ENCODE measurements at places on chromosomes 3 and 15.

DNA sequence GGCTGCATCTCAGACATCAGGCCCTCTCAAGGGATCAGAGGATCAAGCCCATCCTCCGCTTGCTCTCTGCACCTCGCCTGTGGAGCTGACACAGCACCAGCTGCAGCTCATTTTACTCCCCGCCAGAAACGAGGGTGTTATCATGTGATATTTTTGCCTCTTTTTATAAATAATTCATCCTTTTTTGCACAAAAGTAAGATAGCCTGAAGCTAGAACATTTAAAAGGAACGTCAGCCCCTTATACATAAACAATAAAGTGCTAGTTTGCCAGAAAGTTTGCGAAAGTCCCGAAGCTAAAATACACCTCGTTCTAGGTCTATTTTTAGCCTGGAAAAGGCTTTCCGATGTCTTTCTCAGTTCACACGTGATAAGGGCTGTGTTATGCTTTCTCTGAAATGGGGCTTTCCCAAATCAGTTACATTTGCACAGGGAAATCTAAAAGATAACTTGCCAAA lies 9.6 kb upstream of the FAM174B start:
- no peak for DNase-seq

DNA sequence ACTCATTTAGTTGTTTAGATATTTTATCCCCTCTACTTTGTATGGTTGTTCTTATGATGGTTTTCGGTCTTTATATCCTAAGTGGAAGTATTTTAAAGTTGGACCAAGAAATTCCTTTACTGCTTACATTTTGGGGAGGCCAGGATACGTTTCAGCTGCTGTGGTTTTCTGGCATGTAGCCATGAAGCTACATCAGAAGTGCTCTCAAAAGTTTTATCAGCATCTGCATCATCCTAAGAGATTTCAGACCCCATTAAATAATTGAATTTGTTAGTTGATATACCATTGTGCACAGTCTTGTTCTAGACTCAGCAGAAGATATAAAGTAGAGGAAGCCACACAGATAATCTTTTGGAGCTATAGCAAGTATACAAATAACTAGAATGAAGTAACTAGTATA lies 50.1 kb upstream of the SKOR1 start:
- no peak for DNase-seq

DNA sequence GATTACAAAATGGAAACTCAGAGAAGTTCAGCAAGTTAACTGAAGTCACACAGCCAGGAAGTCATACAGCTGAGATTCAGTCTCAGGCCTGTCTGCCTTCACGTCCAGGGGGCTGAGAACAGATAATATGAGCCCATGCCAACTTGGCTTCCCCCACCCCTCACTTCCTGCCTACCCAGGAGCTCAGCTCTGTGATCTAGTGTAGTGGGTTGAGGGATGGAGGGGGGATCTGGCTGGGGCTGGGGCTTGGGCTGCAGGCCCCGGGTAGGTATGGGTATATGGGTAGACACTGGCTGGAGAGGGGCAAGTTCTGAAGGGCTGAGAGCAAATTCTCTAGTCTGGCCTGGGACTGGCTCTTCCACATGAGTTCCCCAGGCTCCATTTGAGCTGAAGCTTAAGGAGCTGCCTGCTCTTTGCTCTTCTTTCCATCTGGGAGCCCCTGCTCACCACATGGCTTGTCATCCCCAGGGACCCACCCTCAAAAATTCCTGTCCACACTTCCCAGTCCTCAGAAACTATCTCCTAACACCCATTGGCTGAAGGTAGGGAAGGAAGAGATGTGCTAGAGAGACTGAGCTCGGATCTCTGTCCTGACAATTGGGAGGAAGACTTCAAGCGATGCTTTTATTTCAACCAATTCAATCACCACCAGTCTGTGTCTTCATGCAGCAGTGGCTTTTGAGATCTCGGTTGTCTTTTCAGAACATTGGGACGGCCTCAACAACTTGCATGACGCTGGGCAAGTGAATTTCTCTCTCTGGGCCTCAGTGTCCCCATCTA lies 2.0 kb downstream of the RASGRF1 start:
- no peak for DNase-seq

- no peak for DNase-seq
Observed at GRCh38 chr15:87942316-87942715, 314.2 kb downstream of the NTRK3 start.

DNA sequence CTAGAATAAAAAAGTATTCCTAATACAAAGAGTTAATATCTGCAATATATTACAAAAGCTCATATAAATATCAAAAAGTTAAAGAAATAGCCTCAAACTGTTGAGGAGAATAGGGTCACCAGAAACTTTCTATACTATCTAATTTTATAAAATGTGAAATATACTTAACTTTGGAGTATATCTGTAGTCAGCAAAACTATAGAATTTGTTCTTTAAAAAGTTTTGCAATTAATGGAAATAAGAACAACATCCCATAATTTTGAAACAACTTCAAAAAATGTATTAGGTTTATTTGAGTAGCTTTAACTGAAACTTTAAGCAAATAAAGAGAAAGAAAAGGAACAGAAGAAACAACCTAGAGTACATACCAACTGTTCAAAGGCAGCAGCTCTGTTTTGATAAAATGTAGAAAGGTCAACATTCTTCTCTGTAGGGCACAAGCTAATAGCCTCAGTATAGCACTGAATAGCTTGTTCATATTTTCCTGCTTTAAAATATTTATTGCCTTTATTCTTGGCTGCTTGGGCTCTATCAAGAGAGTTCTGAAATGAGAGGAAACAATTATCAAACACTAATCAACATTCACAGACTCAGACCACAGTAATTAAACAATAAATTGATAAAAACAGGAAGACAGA lies 14.3 kb downstream of the TOMM70 start:
- no peak for DNase-seq

DNA sequence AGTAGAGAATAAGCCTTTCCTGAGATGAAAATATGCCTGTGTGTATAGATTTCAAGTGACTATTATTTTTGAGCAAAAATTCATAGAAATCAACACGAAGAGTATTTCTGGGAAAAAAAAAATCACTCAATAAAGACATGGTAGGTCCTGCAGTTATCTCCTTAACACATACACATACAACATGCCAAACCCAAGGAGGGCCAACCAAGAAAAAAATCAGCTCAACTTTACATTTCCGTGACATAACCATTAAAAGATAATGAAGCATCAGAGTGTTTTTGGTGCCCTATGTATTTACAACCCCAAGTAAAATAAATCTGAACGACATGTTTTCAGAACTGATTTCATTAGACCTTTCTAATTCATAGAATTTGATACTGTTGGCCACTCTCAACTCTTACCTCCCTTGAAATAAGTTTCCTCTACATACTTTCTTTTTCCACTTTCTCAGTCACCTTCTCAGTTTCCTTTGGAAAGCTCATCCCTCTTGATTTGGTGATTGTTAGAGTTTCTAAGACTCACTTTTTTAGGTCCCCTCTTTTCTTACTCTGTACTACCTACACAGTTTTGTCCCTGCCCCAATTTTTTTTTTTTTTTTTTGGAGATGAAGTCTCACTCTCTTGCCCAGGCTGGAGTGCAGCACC lies 162.3 kb downstream of the TBL1XR1 start:
- DNase-seq, result no peak

DNA sequence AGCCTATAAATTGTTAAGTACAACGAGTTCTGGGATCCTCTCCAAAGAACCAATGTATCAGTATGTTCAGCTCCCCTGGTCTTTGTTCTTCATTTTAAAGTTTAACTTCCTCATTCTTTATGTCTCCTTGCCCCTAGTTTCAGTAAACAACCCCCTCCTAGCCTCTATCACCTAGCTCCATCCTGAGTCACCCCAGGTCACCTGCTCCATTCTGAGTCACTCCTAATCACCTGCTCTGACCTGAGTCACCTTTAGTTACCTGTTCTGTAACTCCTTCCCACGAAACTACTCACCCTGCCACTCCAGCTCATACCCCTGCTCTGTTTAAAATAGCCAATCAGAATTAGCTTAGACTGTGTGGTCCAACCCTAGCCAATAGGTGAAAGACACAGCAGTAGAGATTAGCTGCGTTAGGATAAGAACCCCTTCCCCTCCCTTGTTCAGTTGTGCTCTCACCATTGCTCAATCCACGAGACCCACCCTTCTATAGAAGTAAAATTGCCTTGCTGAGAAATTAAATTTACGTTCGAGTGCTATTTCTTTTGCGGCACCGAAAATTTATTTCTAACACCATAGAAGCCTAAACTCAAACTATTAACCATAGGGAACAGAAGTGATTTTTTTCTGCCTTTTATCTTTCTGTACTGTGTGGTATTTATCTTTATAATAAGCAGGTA lies 245.0 kb upstream of the ADAMTS9 start:
- DNase-seq, result no peak

GRCh38 chr3:110332629-110333028 lies 739.0 kb upstream of the NECTIN3 start:
- DNase-seq, result no peak

- DNase-seq, result no peak
Observed at GRCh38 chr3:108006077-108006771, 84.6 kb downstream of the CD47 start.

GRCh38 chr15:95041297-95041696 lies 809.9 kb downstream of the MCTP2 start:
- no peak for DNase-seq

DNA sequence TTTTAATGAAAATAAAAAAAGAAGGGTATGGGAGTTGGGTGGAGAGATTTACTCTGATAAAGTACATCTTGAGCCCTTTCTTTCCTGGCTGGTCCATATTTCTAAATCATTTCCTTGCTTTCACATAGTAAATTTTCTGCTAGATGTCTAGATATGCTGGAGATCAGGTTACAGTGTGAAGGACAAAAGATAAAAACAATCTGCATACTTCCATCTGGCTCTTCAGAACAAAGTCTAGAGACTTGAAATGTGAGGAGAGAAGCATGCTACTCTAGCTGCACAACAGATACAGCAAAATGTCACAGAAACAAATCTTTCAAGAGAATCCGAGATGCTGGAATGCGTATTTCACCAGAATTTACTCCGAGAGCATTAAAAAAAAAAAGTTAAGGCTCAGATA lies 42.2 kb downstream of the FOXP1 start:
- DNase-seq, result no peak

GRCh38 chr15:77350792-77351191 lies 69.1 kb downstream of the PEAK1 start:
- DNase-seq, result no peak

DNA sequence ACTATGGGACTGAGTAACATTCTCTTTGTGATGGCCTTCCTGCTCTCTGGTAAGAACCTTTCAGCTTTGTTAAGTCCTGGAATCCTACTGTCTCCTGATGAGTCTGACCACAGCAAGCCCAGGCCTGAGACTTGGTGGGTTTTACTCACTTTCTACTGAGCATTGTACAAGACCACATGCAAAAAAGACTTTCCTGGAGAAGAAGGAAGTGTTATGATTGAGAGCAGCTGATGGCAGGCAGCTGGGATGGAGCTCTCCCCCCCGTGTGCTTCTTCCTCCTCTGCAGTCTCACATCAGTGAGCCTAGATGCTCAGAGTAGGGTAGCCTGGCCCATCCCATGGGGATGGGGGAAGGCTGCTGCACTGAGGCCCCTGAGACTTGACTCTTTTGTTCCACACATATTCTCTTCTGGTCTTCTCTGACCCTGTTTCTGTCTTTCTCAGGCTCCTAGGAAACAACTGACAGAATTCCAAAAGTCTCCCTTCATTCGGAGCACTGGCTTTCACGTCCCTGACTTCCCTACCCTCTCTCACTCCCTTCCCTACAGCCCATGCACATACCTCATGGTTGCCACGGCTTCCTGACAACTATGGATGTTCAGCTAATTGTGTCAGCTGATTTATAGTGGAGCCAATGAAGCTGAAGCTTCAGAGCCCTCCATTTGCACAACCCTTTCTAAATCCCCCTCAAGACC lies 36.6 kb downstream of the CD86 start:
- DNase-seq, result no peak

DNA sequence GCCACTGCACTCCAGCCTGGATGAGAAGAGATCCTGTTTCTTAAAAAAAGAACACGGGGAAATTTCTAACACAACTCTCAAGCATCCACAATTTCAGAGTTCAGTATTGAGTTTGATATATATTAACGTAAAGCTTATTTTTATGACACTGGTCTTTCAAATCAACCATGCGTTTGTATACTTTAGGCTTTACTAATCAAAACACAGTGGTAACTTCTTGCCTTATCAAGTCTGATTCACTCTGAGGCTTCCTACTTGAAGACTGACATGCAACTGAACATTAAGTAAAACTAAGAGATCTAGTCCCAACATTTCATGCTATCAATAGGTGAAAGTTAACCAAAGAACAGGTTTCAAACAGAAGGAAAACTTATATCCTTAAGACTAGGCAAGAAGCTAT lies 46.7 kb downstream of the PRTG start:
- no peak for DNase-seq

DNA sequence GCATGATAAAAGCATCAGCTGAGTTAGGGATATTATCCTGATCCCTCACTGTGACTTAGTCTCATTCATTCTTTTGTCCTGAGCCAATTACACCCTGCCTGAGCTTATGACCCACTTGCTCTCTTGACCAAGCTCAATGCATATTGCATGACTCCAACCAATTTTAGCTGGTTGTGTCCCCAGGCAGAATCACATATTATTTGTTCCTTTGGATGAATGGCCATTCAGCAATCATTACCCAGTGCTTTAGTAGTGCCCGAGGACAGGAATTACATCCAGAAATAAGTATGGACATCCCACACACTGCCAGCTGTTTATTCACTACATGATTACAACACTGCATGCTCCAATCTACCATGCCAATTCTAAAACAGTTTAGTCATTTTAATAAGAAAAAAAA lies 322.5 kb downstream of the ZBBX start:
- DNase-seq, result no peak

DNA sequence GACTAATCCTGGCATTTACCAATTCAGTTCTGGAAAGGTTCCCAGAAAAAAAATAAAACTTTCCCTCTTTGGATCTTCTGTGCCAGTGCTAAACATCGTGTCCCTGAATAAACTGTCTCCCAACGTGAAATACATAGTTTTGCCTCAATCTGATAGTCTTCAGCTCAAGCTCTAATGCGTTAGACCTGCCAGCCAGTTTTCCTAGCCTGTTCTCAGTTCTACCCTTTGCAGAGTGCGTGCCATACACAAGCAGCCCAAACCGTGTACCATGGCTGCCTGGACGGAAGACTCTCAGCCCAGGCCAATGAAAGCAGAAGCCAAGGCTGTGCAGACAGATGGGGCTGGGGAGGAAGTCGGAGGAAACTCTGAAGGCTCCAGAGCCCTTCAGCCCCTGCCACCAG lies 11.4 kb upstream of the OCA2 start:
- no peak for DNase-seq

- DNase-seq, result no peak
Observed at GRCh38 chr15:55829826-55830225, 86.9 kb upstream of the PRTG start.

DNA sequence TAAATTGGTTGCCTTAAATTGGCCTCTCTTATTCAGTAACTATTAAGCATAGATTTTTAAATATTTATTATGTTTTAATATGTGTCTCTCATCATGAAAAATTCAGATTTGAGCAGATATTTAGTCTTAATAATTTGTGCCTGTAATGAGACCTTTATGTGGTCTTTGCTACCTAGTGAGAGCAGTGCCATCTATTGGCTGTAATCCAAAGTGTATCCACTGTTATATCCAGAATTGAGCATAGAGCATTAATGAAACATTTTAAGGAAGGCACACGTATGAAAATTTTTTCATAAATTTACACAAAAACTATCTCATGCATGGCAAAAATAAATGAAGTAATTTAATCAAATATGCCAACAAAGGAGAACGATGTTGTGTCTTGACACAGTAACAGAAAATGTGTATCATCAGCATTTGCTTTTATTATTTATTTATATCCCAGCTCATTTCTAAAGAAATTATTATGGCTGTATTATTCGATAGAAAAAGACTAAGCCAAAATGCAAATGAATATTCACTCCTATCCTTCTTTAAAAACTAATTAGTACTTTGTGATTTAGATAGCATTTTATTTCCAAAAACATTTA lies 203.5 kb downstream of the RSRC1 start:
- no peak for DNase-seq

All from GOT3 (cell line).